Stimulated activated CD4-positive, alpha-beta T cell treated with anti-CD3 and anti-CD28 coated beads, Interleukin-1b, Interleukin-23, amount 100 ng/mL, for 1 hour (primary cell): ENCODE measurements at places on chromosomes 1 and 21.

GRCh38 chr1:116671912-116672311 lies 4.4 kb upstream of the IGSF3 start:
- no peak for DNase-seq

DNA sequence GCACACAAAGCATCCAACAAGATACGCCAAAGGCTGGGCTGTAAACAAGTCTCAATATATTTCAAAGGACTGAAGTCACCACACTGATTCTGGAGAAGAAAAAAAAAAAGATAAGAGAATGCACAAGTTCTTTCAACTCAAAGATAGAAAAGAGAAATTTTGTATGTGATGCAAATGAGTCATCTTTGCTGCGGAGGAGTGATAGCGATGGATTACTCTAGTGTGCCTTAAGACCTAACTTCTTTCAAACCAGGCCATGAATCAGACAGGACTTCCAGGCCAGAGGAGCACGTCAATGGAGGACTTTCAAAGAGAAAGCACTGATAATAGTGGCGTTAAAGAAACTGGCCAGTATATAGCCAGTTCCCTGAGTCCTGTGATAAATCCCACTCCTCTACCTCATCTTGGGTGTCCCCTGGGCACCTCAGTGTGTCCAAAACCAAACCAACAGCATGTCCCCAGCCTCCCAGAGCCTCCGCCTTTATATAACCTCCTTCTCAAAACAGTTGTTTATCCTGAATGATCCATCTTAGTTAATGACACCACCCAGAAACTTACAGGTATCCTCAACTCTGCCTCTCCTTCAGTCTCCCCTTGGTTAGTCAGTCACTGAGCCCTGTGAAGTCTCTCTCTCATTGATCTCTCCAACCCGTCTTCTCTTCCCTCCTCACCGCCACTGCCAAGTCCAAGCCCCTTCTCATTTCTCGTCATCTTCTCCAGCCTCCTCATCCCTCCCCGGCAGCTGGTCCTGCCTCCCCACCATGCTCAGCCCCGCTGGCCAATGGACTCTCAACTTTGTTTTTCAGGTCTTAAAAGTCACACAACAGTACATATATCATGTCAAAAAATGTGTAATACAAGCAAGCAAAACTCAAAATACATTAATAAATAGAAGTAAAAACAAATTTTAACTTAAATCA lies 47.2 kb upstream of the IFFO2 start:
- DNase-seq, result no peak

GRCh38 chr1:200103966-200104583 lies 76.6 kb downstream of the NR5A2 start:
- DNase-seq, result no peak

- DNase-seq, result no peak
Measured at GRCh38 chr21:42595283-42596187, 57.9 kb upstream of the PDE9A start.

DNA sequence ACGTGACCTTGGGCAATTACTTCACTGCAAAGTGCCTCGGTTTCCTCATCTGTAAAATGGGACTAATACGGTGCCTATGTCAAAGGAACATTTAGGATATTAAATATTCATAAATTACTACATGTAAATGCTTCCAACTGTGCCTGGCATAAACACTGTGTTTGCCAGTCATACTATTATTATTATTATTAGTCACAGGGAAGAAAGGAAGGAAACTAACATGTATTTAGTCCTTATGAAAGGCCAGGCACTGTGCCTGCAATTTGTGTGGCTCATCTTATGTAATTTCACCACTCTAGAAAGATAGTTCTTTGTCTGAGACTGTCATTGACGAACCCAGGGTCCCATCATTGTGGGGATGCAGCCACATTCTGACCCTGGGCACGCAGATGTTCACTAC lies 45.0 kb downstream of the EPHB2 start:
- no peak for DNase-seq

- DNase-seq, result no peak
Measured at GRCh38 chr1:39720094-39720999, 18.3 kb upstream of the PPIE start.

DNA sequence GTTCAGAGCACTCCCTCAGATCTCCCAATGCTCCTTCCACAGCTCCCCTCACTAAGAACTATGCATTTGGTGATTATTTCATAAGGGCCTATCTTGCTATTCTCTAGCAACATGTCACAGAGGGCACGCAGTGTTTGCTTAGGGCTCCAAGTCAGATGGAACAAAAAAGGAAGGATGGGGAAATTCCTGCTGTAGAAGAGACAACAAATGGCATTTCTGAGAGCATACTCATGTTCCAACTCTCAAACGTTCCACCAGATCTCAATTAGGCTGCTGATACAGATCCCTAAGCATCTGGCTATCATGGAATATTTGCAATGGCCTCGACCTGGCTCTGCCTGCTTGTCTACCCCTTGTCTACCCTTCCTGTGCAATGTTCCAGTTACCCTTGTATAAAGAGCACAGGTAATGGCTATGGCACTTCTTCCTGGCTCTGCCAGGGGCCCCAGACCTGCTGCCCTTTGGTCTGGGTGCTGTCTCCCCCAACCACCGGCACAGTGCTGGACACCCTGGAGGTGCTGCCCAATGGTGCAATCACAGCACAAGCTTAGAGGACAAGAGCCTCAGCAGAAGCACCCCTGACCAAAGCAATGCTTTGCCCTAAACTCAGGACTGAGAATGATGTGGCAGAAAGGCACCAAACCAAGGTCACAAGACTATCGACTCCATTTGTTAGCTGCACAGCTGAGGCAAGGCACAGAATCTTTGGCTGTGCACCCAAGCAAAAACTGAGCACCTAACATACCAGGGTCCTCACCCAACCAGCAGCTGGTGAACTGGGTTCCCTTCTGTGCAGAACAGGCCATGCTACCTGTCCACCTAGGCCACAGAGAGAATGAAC lies 3.6 kb downstream of the PARP1 start:
- DNase-seq, result no peak

GRCh38 chr1:2493691-2494322 lies 17.7 kb downstream of the PLCH2 start:
- DNase-seq, result no peak

DNA sequence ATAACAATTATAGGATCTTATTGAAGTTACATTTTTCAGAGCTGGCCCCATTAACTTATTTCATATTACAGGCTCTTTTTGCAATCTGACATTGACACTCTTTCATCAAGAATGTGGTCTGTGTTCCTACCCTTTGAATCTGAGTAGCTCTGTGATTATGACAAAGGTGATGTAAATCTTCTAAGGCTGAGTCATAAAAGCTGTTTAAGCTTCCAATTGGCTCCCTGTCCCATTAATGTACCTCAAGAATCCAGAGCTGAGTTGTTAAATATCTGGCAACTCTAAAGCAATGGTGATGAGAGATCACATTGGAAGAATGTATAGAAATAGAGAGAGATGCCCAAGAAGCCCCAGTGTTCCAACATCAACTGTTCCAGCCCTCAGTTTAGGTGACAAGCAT lies 178.5 kb upstream of the DEPDC1 start:
- no peak for DNase-seq

- DNase-seq, result no peak
Measured at GRCh38 chr1:157077394-157077793, 22.2 kb downstream of the ETV3L start.

GRCh38 chr1:11943619-11944018 lies 9.1 kb downstream of the PLOD1 start:
- DNase-seq, result no peak

DNA sequence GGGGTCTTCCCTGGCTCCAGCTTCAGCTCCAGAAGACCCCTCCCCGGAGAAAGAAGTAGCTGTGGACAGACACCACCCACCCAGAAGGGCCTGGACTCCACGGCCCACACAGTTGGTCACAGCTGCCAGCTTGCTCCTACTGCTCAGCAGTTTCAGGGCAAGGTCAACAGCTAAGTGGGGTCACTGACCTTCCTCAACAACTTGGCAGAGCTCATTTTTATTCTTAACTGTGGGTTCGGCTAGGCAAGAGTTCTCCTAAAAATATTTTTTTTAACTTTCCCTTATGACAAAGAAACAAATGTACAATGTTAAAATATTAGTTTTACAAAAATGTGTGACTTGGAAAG lies 41.9 kb downstream of the CTNNBIP1 start:
- no peak for DNase-seq

- no peak for DNase-seq
Measured at GRCh38 chr1:184101571-184101970, 50.0 kb downstream of the TSEN15 start.

- DNase-seq, result no peak
Measured at GRCh38 chr1:154288661-154289060, 16.2 kb downstream of the HAX1 start.

- DNase-seq, result no peak
Measured at GRCh38 chr21:39005502-39005787, 177.8 kb downstream of the PSMG1 start.

- no peak for DNase-seq
Measured at GRCh38 chr1:234617986-234618736, 8.2 kb upstream of the IRF2BP2 start.

GRCh38 chr1:184890539-184890973 lies 83.8 kb downstream of the NIBAN1 start:
- no peak for DNase-seq

DNA sequence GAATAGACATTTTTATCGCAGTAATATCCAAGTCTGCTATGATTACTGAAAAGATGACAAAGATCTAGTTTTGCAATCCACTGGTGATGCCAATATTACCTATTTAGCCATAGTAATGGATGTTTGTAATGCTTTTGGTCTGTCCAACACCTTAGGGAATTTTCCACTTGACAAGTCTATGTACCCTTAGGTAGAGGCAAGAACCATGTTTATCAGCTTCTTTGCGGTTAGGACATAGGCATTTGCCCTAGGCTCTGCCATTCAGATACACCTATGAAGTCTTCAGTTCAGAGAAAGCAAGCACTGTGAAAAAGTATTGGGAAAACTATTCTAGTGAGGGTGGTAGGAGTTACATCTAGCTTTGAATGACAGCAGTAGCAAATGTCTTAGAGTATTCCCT lies 40.2 kb upstream of the SLC35D1 start:
- DNase-seq, result no peak

DNA sequence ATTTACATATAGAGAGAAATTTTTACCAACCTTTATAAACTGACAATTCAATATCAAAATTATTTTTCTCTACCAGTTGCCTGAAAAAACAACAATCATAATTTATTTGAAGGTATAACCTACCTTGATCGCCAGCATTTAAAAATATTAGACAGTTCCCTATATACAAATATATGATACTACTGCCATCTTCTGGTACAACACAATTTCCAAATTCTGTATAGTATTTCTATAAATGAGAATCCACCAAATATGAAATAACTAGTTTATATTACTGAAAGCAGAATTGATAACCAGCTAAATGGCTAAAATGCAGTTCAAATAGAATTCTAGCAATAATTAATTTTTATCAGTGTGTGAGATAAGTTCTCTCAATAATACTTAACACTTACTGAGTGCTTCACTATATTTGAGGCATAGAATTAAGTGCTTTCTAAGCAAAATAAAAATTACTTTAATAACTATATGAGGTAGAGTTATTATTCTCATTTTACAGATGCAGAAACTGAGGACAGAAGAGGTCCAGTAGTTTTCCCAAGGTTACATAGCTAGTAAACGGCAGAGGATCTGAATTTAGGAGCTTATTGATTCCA lies 75.6 kb downstream of the PIGK start:
- no peak for DNase-seq

DNA sequence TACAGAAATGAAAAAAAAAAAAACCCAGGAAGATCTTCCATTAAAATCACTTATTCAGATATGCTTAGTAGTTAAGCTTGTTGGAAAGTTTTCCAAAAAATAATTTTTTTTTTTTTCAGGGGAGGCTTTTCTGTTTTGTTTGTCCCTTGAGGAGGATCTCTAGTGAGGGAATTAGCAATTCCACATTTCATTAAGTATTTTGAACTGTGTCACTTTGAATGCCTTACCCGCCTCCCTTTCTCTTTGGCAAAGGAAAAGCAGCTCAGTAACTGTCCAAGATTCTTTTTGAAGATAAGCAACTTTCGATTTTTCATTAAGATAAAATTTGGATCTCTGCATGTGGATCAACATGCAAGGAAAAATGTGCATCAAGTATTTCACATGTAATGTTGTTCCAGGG lies 1.8 kb downstream of the NTNG1 start:
- DNase-seq, result no peak

- no peak for DNase-seq
Measured at GRCh38 chr1:119477710-119478109, 29.3 kb upstream of the HSD3B1 start.

- DNase-seq, result no peak
Measured at GRCh38 chr1:231694075-231694431, 67.5 kb downstream of the DISC1 start.

- no peak for DNase-seq
Measured at GRCh38 chr1:223257856-223258550, 106.0 kb downstream of the SUSD4 start.

DNA sequence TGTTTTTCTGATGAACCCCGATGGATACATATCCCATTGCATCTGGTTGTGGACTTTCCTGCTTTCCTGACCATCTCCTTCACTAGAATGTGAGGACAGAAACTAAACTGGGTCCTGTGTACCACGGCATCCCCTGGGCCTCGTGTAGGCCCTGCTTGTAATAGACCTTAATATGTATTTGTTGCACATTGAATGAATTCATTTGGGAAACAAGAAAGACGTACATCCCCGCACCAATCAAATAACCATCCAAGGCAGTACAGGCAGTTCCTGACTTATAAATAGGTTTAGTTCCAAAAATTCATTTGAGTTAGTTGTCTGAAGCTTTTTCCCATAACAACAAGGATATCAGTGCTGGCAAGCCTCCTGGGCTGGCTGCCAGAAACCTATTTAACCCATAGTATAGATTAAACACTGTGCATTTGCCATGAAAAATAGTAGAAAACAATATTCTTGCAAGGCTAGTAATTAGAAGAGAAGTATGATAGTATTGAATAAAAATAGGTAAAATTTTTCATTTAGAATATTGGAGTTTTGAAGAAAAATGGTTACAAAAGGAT lies 81.8 kb upstream of the CD34 start:
- no peak for DNase-seq

DNA sequence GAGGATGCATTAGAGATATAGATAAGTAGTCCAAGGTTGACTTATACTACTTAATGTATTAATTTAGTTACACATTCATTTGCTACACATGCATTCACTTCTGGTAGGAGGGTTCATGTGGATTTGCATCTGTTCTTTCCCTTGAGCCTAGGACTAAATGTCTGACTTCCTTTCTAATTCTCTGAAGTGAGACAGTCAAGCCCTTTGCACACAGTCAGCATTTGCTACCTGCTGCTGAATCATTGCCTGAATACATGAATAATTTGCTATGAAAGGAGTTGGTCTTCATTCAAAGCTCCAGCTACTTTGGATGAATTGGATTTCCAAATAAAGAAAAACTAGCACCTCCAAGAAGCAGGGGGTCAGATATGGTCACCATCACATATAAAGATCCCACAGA lies 154.8 kb upstream of the DAB1 start:
- no peak for DNase-seq

DNA sequence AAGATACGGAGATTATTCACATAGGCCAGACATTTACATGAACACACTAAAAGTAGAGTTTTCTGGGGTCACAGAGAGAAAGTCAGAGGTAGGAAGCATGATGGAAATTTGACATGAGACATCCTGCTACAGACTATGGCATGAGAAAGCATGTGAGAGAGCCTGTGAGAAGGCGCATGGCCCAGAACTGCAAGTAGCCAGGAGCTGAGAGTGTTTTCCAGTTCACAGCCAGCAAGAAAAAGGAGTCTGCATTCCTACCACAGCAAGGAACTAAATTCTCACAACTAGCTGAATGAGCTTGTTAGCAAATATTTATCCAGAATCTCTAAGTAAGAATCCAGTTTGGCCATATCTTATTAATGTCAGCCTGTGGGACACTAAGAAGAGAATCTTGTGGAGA lies 673.3 kb downstream of the BRINP3 start:
- no peak for DNase-seq

GRCh38 chr1:30782361-30783255 lies 25.0 kb upstream of the LAPTM5 start:
- DNase-seq, result peak; percentile 30
